ENCODE measurements at places on chromosomes 4 and X.

DNA sequence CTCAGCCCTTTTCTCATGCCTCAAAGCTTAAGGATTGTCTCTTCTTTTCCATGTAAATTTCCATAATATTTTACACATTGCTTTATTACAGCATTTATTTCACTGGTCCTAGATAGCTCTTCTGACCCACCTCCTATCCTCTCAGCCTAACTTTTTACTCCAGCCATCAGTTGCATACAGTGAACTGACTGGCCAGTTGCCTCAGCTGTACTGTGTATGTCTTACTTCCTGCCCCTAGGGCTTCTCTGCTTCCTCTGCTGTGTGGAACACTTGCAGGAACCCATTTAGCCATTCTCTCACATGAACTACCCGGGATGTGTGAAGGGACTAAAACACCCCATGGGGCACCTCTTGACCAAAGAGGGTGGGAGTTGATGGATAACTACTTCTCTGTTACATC, 18.0 kb downstream of the C4orf33 start:
- no peak for DNase-seq

GRCh38 chr4:28092610-28093009, 1232.0 kb downstream of the STIM2 start:
- no peak for DNase-seq

DNA sequence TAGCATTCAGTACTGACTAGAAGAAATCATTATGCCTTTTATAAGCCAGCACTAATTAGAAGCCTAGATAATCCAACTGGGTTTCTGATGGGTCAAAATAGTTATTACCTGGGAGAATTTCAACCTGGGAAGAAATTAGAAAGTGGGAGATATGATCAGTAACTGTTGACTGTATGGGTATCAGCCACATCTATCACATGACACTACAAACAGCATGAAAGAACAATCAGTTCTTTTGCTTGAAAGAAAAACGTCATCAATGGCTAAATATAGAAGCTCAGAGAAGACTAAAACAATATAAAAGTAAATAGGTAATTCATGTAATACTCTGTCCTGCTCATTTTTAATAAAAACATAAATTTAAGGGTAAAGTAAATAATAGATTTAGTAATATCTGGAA, 145.1 kb downstream of the CAMK2D start:
- no peak for DNase-seq

GRCh38 chr4:37758226-37758625, 68.3 kb upstream of the PGM2 start:
- DNase-seq = no peak

- no peak for DNase-seq
Observed at GRCh38 chr4:136873555-136873954, 658.7 kb downstream of the PCDH18 start.

DNA sequence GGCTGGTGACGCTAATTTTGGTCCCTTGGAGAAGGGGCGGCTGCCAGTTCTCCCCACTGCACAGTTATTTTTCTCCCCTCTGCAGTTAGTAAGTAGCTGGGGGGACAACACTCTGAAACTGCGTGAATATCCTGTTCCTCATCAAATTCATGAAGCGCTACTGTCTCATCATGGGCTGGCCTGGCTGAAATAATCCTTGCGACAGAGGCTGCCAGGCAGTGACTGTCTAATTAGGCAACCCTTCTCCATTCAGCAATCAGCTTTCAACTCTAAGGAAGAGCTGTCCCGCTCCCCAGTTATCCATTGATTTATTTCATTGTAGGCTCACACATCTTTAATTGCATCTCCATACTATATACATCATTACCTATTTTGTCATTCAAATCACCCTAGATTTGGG, 8.2 kb downstream of the SH3TC1 start:
- DNase-seq = no peak

GRCh38 chr4:86910369-86910768, 18.1 kb upstream of the C4orf36 start:
- no peak for DNase-seq

DNA sequence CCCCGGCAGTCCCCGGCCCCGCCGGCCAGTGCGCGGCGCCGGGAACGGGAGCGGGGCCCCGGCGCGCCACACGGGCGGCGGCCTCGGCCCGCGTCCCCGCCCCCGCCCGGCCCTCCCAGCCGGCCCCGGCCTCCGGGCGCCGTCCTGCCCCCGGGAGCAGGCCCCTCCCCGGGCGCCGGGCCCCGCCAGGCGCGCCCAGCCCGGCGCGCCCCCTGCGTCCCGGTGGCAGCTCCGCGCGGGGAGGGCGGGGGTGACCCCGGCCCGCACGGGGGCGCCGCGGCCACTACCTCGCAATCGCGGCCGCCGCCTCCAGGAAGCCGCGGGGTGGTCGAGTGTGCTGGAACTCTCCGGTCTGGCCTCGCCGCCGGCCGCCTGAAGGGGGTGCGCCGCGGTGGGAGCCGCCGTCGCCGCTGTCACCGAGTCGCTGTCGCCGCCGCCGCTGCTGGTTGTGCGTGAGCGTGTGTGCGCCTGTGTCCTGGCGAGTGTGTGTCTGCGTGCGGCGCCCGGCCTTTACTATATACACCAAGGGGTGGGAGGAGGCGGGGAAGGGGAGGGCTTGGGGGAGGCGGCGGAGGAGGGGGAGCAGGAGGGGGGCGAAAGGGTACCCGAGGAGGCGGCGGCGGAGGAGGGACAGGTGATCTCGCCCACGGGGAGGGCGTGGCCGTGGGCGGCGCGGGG, at the start of gene RAI2:
Gene RAI2, minus strand, starts transcription at position 488 of the 678 bp plus-strand sequence. CDS start 59,288 bp downstream, outside the sequence.
- DNase-seq = peak; percentile 44

- no peak for DNase-seq
Observed at GRCh38 chrX:39886282-39886681, 211.5 kb downstream of the BCOR start.

GRCh38 chr4:171846232-171846631, 33.0 kb downstream of the GALNTL6 start:
- no peak for DNase-seq

GRCh38 chrX:150365051-150365989, 2.2 kb downstream of the MAMLD1 start:
- peak; percentile 50 for DNase-seq

DNA sequence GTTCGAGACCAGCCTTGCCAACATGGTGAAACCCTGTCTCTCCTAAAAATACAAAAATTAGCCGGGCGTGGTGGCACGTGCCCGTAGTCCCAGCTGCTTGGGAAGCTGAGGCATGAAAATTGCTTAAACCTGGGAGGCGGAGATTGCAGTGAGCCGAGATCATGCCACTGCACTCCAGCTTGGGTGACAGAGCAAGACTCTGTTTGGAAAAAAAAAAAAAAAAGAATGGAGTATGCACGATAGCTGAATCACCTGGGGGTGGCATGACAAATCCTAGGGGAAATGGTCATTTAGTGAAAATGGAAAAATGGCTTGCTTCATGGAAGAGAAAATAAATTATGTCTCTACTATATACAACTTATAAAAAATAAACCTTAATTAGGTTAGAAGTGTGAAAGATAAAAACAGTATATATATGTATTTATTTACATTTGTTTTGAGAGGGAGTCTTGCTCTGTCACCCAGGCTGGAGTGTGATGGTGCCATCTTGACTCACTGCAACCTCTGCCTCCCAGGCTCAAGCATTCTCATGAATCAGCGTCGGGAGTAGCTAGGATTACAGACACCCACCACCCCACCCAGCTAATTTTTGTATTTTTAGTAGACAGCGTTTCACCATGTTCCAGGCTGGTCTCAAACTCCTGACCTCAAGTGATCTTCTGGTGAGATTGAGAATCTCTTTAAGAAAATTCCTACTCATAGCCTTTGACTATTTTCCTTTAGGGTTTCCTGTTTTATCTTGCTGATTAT, 19.3 kb upstream of the ING2 start:
- no peak for DNase-seq

DNA sequence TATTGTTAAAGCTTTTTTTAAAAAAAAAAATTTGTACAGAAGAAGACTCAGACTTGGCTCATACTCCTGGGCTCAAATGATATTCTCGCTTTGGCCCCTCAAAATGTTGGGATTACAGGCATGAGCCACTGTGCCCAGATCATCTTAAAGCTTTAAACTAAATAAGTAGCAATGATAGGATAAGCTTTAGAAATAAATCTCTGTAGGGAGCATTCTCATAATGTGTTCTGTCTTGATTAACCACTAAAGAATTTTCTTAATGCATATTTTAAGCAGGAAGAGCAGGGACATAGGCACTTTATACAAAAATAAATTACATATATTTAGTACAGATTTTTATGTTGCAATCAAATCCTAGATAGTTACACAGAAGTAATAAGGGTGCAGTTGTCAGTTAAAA, 667.2 kb downstream of the GRID2 start:
- DNase-seq = no peak

- no peak for DNase-seq
Observed at GRCh38 chr4:96827086-96827485, 987.2 kb downstream of the PDHA2 start.

GRCh38 chr4:173319696-173320095, 14.5 kb downstream of the HMGB2 start:
- no peak for DNase-seq

GRCh38 chr4:41896648-41897047, 38.6 kb upstream of the TMEM33 start:
- no peak for DNase-seq

GRCh38 chr4:87108142-87108546, 112.3 kb downstream of the KLHL8 start:
- no peak for DNase-seq

GRCh38 chrX:39019056-39019455, 217.8 kb downstream of the MID1IP1 start:
- DNase-seq = no peak

Measured in frontal cortex (tissue), 4 donors.